ENCODE measurements at places on chromosomes 7 and 10. TPM values are rescaled to one million over a fixed set of nuclear protein-coding genes. Genes with fewer than 3 reads are reported as not detected.

- DNase-seq: peak; percentile 64
Measured at GRCh38 chr7:105906695-105907094, 30.3 kb upstream of the ATXN7L1 start.

Gene STAMBPL1
- total RNA-seq: 35.3 TPM

Gene BHLHA15
- not detected for total RNA-seq

DNA sequence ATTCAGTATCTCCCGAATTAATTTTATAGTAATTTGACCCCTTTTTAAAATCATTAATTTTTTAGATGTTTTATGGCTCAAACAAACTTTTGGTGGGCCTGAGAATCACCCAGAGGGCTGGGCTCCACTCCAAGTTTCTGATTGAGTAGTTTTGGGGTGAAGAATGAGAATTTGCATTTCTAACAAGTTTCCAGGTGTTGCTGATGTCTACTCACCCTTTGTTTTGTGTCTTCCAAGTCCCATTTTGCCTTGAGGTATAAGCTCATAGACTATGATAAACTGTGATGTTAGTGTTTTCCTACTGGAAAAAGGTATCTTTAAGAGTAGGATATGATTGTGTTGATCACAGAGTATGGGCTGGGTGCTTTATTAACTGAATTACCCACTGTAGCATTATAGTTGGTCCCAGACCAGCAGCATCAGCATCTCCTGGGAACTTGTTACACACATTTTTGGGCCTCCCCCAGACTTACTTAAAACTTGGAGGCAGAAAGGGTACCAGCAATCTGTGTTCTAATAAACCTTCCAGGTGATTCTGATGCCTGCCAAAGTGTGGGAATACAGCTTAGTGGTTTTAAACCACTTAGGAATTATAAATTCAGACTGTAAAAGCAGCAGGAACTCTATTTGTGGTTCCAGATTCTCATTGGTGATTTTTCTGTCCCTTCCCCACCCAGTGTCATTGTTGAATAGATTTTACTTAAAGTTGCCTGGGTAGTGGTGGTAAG is 19.1 kb downstream of the ZNRF2 start:
- no peak for DNase-seq

DNA sequence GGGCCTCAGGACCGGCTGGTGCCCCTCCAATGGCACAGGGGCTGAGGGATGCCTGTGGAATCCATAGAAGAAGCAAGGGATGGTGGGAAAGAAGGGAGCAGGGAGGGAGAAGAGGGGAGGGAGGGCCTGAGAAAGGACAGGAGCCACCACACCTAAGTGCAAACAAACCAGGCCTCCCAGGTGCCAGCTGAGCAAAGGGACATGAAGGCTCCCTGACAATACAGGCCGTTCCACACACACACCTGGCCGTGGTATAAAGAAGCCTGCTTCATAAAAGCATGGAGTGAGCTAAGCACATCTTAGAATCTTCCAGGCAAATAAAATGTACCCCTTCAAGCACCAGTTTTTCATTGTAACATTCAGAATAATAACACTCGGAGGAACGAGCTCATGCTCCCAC is 54.0 kb downstream of the OAT start:
- DNase-seq: no peak

DNA sequence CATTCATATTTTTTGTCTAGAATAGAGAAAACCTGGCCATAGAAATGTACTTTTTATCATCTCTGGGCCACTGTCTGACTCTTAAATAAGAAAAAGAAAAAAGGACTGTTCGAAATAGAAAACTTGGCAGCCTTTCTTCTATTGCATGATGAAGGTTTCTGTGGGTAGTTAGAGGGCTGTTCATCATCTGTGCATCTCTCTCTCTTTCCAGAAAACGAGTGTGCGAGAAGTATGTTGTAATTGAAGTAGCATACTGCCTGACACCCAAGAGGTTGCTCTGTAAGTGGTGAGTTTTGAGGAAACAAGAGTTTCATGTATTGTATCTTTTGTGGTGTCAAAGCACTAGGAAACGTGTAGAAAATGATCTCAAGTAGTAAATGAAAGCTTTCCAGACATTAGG is 343.2 kb upstream of the TMEM229A start:
- DNase-seq: no peak
